ENCODE measurements at places on chromosomes 11 and 22. TPM values are rescaled to one million over a fixed set of nuclear protein-coding genes. Genes with fewer than 3 reads are reported as not detected.

Gene MCHR1
- 0.13 TPM for total RNA-seq

Gene OR52I1
- total RNA-seq = not detected

Gene WNT7B
- total RNA-seq = not detected

Gene KRTAP5-6
- not detected for total RNA-seq

Gene ATF4
- total RNA-seq = 111 TPM
